NCI-H2081 treated with DMSO at 0.1 percent for 48 hours (cell line): ENCODE measurements at places on chromosomes 4 and X.

DNA sequence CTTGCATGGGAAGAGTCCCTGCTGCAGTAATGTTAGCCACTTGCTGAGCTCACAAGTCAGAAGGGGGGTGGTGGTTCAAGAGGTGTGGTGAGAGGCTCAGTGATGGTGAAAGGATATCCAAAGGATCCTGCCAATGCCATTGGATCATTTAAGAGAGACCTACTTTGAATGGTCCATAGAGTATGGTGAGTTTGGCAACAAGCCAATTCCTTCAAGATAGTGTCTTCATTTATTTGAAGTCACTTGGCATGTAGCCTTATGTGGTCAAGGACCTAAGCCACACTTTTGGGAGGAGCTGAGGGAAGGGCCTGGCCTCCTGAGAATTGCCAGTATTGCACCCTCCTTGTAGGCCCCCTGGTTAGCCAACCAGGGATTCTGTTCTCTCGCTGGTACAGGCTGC is 87.9 kb downstream of the TSPAN7 start:
- no peak for DNase-seq

DNA sequence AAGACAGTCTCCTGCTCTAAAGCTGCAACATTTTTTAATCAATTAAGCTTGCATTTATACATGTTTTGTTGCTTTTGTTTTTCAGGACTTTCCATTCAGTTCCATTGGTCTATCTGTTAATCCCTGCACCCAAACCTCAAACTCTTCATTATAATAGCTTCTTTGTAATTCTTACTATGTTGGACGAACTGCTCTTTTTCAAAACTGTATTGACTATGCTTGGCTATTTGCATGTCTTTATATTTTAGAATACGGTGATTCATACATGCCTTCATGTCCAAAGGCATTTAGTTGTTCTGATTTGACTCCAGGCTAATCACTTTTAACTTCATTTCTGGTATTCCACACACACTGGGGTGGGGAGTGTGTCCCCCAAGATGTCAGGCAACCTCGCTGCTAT is 14.1 kb downstream of the MAGEC1 start:
- DNase-seq, result no peak

DNA sequence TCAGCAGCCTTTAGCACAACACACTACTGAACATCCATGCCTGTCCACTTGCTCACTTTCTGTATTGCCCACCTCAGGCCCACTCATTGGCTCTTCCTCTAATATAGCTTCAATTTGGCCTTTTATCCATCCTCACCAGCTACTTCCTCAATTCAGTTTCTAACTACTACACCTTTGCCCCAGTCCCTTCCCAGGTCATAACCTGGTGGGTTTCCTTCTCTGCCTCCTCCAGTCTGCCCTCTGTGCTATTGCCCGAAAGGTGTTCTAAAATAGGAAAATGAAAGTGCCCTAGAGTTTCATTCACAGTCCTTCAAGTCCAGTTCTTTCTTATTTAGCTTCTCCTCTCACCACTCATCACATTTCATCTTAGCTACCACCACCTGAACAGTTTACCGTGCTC is 23.1 kb downstream of the MOSPD2 start:
- DNase-seq, result no peak

DNA sequence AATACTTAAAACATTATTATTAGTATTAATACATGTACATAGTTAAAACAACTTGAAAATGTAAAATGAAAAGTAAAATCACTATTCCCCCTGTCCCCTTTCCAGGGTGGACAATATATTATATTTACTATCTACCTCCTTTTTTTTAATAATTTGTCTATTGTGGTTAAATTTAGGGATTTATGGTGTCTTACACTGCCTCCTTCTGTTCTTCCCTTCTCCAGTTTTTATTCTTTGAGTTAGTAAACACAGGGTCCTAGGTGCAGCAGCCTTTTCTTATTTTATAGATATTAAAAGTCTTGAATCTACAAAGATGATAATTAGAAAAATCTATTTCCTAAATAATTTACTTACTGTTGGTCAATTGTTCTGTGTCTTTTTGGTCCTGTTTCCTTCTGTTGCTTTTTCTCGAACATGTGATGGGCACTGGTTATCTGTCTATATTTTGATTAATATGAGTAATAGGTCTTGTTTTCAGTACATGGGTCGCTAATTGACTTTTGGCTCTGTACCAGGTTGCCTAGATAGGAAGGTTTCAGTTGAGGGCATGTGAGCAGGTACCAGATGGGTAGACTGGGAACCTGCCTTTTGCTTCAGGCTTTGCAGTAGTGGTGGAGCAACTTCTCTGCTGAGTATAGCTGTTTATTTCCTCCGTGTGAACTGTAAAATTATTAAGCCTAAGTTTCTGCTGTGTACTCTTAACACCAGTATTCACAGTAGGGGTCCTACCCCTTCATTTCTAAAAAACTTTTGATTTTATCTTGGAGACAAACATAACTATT is 1.1 kb downstream of the NUDT9 start:
- no peak for DNase-seq

- DNase-seq, result no peak
These were observed 62.8 kb downstream of the CCSER1 start for GRCh38 chr4:90189946-90190345.
